Effector memory CD4-positive, alpha-beta T cell (primary cell): ENCODE measurements at places on chromosomes 12 and 14.

DNA sequence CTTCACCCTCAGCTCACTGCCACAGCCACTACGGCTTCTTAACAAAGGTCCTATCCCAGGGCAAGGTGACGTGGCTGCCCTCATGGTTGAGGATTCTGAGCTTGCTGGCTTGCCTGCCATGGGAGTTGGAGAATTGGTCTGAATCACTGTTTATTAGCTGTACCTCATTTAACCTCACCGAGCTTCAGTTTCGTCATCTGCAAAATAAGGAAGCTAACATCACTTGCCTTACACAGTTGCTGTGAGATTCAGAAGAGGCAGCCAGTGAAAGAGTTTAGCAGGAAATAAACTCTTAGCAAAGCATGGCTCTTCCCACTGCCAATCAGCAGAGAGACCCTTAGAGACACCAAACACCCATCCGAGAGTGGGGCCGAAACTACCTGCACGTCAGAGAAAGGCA is 90.1 kb upstream of the KCNA1 start:
- DNase-seq = no peak

DNA sequence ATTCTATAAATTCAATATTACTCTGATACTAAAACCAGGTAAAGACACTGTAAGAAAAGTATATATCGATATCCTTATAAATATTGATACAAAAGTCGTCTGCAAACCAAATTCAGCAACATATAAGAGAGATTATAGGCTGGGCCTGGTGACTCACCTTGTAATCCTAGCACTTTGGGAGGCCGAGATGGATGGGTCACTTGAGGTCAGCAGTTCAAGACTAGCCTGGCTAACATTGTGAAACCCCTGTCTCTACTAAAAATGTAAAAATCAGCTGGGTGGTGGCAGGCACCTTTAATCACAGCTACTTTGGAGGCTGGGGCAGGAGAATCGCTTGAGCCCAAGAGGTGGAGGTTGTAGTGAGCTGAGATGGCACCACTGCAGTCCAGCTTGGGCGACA is 13.5 kb upstream of the TUBA1C start:
- no peak for DNase-seq

DNA sequence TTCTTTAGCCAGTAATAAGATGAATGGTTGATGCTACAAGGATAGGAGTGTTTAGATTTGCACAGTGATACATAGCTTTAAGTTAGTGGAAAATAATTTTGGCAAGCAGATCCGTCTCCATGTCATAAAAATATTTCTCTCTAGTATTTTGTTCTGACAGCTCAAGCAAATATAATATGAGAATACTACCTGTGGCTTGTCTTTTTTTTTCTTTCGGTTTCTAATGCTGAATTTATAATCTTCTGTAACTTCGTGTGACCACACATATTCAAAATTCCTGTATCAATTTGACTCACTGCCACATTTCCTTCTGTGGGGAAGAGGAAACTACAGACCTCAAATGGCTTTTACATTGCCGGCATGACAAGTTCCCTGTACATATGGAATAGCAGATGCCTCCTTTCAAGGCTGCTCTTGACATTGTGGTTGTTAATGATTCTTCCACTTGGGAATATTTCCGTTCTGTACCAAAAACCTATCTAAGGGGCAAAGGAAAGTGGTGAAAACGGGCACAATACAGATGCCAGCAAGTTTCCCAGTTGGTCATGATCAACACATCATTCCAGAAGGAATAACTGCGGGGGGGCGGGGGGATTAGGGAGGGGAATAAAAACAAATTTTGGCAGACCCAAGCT is 103.6 kb upstream of the CCDC91 start:
- DNase-seq = no peak

DNA sequence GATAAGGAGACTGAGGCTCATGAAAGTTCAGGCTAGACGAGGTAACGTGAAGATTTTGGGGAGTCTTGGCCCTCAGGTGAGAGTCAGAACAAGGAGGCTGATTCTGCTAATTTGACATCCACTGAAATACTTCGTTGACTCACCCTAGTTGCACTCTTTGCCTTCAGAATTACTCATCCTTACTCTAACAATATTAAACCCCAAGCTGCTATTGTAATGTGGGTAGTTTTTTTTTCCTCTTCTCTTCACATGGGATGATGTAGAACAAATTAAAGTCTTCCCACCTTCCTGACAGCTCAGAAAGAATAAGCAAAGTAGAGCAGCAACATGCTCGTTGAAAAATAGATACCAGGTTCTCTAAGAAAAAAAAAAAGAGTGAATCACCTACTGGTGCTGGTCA is 22.0 kb upstream of the SRRM4 start:
- no peak for DNase-seq

DNA sequence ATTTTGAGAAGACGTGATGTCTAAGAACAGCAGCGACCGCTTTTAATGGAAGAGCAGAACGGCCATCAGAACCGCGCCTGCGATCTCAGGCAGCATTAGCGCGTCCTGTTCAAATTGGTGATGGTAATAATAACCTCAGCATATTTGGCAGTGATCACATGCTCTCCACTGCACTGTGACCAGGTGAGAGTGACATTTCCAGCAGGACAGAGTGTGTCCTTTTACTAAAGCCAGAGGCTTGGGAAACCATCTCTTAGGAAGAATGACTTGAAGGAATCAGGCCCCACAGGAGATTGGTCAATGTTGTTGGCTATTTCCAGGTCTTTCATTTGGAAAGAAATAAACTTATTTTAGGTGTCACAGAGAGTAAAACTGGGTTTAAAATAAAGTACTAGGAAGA is 51.4 kb upstream of the FBXO21 start:
- DNase-seq = no peak

DNA sequence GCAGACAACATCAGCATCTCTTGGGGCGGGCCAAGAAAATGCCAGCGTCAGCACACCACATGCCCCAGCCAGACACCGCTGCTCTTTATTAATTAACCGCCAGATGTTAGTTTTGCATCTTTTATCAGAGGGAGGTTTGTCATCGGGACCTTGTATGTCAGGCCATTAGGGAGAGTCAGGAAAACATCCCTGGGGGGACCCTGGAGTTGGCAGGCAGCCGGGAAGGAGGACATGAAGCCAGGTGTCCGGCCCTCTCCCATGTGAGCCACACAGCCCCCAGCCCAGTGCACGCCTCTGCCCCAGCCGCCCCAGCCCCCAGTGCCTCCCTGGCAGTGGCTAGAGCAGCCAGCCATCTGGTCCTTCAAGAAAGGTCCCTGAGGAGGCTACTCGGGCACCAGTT is 56.9 kb upstream of the FAM222A start:
- no peak for DNase-seq

- DNase-seq = no peak
Measured at GRCh38 chr14:105042813-105043212, 21.9 kb upstream of the CDCA4 start.

DNA sequence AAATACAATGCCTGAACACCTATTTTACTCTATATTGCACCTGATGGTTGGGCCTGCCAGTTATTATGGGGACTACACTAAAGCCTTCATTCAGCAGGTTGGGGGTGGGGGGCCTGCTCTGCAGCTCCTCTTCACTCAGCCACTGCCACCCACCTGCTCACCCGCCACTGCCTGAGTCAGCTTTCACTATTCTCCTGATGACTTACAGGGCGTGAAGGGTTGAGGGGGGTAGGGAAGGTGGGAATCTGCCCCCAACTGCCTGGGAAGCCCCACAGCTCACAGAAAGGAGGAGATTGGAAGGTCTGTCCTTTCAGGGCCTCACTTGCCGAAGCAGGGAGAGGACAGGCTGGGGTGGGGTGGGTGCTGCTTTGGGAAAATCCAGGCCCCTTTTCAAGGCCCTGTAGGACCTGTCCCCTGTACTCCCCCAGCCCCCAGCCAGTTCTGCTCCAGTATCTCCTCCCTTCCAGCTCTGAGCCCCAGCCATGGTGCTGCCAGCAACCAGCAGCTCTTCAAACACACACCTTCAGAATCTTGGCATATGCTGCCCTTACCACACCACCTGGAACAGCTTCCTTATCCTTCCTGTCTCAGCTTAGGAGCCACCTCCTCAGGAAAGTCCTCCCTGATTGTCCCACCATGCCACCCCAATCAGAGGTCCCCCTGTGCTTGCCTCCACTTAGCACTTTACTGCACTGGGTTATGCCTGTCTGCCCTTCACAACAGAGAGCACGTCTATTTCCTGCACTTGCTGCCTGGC is 33.1 kb downstream of the IRF2BPL start:
- DNase-seq = no peak

DNA sequence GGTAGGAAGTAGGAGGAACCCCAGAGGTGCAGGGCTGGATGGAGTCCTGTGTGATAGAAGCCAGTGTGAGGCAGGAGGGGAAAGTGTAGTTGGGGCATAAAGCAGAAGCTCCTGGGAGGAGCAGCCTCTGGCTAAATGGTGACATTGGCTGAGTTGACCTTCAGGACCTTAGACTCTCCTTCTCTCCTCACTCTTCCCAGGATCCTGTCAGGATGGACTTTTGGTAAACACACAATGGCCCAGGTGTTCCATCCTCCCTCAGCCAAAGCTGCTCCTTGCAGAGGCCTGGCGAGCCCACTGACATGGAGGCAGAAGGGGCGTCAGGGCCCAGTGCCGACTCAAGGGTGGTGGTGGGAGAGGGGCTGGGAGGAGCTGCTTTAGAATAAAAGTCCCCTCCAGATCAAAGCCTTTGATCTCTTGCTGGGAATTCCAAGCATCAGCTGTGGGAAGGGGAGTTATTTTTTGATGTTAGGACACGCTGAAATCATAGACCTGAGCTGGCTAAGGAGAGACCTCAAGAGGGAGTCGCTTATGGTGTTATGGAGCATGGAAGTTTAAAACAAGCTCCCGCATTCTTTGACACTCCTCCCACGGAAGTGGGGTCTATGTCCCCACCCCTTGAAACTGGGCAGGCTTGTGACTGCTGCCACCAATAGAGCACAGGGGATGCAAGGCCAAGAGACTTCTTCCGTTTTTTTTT is 44.1 kb downstream of the SMIM41 start:
- no peak for DNase-seq

GRCh38 chr12:79367032-79367589 is 323.7 kb downstream of the PAWR start:
- DNase-seq = no peak

DNA sequence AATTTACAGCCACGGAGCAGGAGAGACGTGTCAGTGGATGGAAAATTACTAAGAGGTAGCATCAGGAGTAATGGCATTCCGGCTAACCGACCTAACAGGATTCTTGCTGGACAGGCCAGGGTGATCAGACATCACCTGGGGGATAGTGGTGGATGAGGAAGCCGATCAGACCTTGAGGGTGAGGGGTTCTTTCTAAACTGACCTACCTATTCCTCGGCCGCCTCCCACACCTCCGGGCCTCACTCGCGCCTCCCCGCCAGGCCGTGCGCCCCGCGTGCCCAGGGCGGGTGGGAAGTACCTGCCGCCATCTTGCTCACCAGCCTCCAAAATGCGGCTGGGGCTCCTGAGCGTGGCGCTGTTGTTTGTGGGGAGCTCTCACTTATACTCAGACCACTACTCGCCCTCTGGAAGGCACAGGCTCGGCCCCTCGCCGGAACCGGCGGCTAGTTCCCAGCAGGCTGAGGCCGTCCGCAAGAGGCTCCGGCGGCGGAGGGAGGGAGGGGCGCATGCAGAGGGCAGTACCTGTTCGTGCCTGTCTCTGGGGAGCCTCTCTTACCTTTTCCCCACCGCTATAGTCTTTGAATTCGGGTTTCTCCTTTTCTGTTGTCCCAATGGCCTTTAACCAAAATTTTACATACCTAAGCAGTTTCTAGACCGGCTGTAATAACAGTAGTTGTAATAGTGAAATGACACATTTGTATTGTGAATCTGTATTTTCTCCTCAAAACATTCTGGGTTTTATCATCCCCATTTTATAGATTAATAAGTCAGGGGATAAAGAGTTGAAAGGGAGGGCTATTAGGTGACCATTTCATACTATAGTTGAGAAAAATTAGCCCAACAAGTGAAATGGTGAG is at the start of gene TMPRSS12:
Gene TMPRSS12, plus strand, starts transcription at position 290 of the 857 bp plus-strand sequence. Its CDS starts 39 bp downstream, at position 329.
- no peak for DNase-seq

DNA sequence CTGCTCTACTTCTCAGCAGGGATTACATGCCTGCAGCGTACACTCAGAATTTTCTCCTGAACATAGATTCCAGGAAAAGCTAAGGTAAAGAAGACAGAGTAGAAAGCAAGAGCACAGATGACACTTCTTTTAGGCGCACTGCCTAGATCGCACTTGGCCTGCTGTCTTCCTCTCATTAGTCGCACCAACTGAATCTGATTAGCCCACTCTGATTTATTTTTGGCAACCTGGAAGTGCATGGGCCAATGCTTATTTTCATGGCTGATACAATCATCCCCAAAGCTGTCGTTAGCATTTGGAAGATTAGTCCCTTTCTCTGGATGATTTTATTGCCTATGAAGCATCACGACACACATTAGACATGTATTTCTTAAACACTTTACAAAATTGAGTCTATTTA is 152.5 kb downstream of the PTPRO start:
- no peak for DNase-seq

DNA sequence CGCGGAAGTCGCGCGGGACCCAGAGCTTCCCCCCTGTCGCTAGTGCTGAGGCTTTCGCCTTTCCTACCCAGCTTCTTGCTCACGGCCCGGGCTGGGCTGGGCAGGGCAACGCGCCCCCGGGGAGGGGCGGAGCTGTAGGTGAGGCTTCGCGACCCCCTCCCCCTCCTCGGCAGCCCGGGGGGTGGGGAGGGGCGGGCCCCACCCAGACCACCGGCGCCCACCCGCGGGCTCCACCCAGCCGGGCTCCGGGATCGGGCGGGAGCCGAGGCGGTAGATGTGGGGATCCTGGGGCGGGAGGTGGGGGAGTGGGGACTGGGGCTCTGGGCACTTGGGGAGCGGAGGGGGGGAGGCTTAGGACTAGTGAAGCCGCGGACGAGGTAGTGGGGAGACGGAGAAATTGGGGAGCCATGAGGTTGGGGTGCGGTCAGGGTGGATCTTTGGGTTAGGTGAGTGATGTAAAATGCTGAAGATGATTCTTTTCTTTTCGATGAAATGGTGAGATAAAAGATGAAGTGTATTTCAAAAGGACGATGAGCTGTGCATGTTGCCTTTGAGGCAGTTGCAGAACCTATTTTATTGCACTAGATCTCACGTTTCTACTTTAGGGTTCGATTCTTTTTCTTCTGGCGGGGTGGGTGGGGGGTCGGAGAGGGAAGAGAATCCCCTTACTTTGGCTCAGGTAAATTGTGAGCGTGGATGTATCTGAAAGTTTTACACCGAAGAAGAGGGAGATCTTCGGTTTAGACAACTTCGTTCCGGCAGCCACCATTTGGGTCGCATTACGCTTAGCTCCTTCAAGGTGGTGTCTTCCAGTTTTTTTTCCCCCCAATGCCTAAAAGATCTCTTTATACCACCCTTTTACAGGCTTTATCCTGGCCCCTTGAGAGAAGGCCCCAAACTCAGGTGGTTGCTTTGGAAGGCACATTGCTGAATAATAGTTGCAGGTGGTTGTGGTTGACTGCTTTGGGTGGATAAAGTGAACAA is 619 bp downstream of the ERC1 start:
- DNase-seq = peak; percentile 24

GRCh38 chr14:51880835-51881580 is 20.6 kb downstream of the GNG2 start:
- DNase-seq = no peak

GRCh38 chr12:98612696-98613334 is 19.3 kb downstream of the SLC25A3 start:
- DNase-seq = no peak
